Mucosa of gallbladder (tissue), 1 donor: ENCODE measurements at places on chromosomes 4 and X. TPM values are rescaled to one million over a fixed set of nuclear protein-coding genes. Genes with fewer than 3 reads are reported as not detected.

Gene LUZP4
- not detected for total RNA-seq

GRCh38 chr4:8882239-8882638 lies 10.6 kb upstream of the HMX1 start:
- no peak for DNase-seq

- no peak for DNase-seq
Measured at GRCh38 chr4:177855507-177856197, 413.4 kb upstream of the AGA start.

Gene SRPX2
- 9.2 TPM for total RNA-seq

Gene PDZD4
- total RNA-seq = 15.1 TPM

Gene DOK7
- 7.4 TPM for total RNA-seq
